ENCODE measurements at places on chromosomes 12 and 14. TPM values are rescaled to one million over a fixed set of nuclear protein-coding genes. Genes with fewer than 3 reads are reported as not detected.

The FGD4 gene
- polyA plus RNA-seq, result 1.7 TPM

The NR2C1 gene
- 19.3 TPM for polyA plus RNA-seq

The TDRD9 gene
- polyA plus RNA-seq, result 0.26 TPM

The KRT80 gene
- polyA plus RNA-seq, result 2.2 TPM

The HNF1A gene
- polyA plus RNA-seq, result not detected

The AVPR1A gene
- polyA plus RNA-seq, result not detected

The TSPAN8 gene
- polyA plus RNA-seq, result not detected

The LHX5 gene
- 0.31 TPM for polyA plus RNA-seq

DNA sequence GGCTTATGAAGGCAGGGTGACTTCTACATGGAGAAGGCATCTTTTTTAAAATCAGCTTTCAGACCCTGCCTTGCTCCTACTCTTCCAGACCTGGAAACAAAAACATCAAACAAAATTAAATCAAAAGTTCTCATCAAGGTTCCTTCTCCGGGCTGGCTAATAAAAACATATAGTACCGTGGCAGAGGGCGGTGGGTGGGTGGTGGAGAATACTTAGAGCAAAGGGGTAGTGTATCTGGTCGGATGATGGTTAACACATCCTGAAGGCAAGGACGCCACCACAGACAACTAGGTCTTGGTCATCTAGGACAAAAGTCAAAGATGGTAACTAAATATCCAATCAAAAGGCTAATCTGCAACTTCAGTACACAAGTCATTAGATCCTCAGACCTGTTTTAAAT is 1.8 kb downstream of the DAD1 start:
- DNase-seq, result no peak

GRCh38 chr12:46227616-46228015 is 41.2 kb downstream of the SLC38A1 start:
- no peak for DNase-seq

- DNase-seq, result no peak
Measured at GRCh38 chr14:99380402-99380801, 100.3 kb downstream of the SETD3 start.

DNA sequence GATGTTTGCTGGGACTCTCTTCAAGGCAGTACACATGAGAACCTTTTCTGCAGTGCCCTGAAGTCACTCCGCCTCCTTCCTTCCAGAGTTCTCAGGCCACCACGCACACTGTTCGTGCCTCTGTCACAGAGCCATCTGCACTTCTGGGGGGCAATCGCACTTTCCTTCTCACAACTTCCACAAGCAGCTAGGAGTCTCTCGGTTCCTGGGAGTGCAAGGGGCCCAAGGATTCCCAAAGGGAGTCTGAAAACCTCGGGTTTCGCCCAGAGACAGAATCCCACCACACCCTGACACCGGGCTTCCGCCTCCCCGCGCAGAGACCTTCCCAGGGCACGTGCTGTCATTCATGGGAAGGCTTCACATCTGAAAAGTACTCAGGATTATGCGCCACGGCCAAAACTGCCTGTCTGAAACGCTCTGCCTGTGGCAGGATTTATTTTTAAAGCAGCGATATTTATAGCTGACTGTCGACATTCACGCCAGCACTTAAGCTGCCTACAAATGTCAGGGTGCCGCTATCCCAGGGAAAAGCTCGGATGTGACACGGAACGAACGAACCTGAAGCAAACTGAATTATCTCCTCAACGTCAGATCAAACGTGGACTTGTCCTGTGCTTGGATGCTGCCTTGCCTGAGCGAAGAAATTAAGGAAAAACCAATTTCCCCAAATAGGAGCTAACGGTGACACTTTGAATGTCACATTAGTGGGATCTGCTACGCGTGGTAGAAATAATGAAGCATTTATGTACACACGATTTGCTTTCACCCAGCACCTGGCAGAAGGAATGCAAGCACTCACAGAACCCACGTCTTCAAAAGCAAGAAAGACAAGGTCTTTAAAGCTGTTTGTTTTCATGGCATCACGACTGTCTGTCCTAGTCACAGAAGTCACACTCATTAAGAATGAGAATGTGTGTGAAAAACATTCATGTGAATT is 154.0 kb downstream of the PIWIL1 start:
- no peak for DNase-seq

DNA sequence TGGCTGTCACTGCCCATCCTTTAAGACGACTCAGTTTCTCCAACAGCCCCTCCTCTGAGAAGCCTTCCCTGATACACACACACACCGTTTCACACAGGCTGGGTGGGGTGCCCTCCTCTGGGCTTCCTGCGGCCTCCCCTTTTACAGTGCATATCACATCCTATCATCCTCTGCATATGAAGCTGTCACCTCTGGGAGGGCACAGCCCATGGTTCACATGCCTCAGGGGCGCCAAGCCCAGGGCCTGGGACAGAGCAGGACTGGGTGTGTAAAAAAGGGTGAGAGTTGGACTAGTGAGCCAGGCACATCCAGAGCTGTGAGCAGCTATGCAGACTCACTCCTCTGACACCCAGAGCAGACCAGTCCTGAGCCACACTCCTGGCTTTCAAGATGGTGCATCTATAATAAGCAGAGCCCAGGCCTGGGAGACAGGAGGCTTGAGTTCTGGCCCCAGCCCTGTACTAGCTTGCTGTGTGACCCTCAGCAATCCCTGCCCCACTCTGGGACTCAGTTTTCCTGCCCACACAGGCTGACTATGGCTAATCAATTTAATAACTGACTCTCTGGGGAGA is 62.6 kb downstream of the LGMN start:
- DNase-seq, result no peak

- no peak for DNase-seq
Measured at GRCh38 chr12:49022558-49023178, 4.1 kb upstream of the PRKAG1 start.

DNA sequence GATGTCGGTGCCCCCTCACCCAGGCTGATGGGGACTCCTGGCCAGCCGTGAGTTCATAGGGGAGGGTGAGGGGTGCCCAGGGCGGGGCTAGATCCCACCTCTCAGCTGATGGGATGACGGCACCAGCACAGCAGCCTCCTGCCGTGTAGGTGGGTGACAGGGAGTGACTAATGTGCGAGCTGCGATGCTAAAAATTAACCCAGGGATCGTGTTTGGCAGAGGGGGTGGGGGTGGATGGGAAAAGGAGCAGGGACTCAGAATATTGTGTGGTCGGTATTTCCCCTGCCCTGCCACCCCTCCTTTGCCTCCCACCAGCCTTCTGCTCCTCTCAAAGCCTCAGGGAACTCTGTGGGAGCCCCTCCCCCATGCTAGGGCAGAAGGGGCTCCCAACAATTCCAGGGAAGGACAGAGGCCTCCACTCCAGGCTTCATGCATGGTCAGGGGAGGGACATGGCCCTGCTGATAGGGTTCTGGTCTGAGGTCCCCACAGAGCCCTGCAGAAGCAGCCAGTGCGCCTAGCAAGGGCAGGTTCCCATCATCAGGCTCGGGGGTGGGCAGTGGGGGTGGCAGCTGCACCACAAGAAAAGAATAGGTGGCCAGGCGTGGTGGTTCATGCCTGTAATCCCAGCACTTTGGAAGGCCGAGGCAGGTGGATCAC is 12.5 kb downstream of the TAMALIN start:
- DNase-seq, result no peak

DNA sequence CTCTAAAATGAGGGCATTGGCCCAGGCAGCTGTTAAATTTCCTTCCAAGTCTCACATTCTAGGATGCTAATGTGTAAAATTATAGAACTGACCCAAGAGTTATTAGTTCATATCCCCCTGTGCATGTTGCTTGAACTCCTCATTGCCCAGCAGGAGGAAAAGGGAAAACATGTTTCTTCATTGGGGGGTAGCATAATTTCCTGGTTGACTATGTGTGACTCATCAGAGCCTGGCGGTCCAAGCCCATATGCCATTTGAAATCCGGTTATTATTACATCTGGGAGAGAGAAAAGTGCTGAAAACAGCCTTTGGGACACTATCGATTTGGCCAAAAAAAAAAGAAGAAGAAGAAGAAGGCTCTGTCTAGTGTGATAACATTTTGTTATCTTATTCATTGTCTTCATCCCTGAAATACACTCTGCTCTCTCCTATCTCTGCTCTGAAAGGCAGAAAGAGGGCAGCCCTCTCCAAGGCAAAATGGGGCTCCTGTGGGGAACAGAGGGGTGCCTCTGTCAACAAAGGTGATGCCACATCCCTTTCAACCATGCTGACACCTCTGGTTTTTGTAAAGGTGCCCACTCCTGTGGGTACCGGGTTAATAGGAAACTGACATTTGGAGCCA is 114.2 kb downstream of the DAD1 start:
- DNase-seq, result no peak

DNA sequence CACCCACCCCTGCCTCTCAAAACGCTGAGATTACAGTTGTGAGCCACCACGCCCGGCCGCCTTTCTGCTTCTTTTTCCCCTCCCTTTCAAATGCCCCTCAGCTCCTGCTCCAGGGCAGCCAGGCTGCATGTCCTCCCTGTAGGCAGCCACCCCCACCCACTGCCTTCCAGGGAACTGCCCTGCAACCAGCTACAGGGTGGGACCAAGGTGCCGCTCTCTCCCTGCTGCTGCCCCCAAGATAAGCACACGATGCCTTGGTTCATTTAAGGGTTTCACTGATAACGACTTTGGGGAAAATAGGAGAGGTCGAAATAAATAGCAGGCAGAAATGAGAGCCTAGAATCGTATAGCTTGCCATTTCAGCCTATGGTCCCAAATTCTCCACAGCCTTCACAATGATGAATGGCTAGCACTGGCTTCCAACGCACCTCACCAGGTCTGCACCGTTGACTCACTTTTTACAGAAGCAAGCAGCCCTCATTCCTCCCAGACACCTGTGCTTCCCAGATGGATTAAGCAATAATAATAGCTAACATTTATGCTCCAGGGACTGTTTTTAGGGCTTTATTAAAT is 40.7 kb downstream of the ATG14 start:
- no peak for DNase-seq

- DNase-seq, result no peak
Measured at GRCh38 chr12:79560225-79560889, 130.4 kb downstream of the PAWR start.

- no peak for DNase-seq
Measured at GRCh38 chr12:4164188-4164558, 109.4 kb upstream of the CCND2 start.

DNA sequence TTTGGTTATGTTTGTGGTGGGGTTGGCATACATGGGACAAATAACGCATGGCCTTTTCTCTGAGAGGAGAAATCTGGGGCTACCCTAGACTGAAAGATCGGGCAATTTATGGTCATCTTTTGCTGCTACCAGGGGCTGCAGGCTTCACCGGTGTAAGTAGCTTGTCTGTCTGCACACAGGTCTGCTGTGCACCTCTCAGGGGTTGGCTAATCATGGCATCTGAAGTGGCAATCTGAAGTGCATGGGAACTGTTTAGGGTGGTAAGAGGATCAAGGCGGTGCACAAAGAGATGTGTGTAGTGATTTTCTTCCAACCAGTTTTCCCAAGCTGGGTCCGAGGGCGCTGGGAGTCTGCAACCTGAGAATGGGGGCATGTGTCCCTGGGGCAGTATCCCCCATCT is 141.3 kb downstream of the EMP1 start:
- no peak for DNase-seq

DNA sequence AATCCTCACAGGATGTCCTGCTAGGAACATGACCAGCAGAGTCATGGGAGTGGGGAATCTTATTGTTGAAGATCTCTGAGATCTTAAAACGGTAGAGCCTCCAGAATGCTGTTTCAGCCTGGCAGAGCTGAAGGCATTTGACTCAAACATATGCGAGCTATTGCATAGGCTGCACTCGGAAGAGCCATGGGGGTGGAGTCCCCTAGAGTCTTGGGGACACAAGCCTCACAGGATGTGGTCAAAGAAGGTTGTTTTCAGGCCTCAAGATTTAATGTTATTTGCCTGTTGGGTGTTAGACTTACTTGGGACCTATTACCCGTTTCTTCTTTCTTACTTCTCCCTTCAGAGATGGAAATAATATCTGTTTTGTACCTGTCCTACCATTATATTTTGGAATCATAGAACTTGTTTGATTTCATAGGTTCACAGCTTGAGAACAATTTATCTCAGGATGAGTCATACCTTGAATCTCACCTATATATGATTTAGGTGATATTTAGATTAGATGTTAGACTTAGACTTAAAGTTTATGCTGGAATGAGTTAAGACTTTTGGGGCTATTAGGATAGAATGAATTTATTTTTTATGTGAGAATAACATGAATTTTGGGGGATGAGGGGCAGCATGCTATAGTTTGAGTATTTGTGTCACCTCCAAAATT is 172.2 kb upstream of the ATP2B1 start:
- DNase-seq, result no peak

GRCh38 chr12:15688202-15688736 is 100.9 kb downstream of the EPS8 start:
- DNase-seq, result no peak

All from foreskin keratinocyte (primary cell).